ENCODE measurements at places on chromosomes 6 and 20.

- DNase-seq = no peak
Measured at GRCh38 chr6:135149376-135149775, 31.7 kb upstream of the MYB start.

- DNase-seq = no peak
Measured at GRCh38 chr6:61606500-61606899, 679.5 kb downstream of the KHDRBS2 start.

- no peak for DNase-seq
Measured at GRCh38 chr6:170245475-170245992, 45.3 kb downstream of the DLL1 start.

GRCh38 chr20:17568972-17569521, 828 bp upstream of the DSTN start:
- peak; percentile 23 for DNase-seq

- no peak for DNase-seq
Measured at GRCh38 chr20:35578469-35578868, 36.6 kb downstream of the ERGIC3 start.

DNA sequence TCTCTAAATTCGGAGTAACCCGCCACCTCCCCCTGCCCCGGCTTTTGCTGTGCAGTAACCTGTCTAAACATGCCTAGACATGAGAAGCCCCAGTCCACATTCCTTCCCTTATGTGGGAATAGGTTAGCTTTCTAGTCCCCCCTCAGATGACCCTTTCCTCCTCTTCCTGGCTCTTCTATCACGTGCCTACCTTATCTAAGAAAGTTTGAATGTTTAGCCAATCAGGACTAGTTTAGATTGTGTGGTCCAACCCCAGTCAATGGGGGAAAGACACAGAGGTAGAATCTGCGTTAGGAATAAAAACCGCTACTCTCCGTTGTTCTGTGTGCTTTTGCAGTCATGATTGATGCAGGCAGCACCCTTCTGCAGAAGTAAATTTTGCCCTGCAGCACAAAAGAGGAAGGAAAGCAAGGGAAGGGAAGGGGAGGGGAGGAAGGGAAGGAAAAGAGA, 69.0 kb upstream of the CD93 start:
- no peak for DNase-seq

DNA sequence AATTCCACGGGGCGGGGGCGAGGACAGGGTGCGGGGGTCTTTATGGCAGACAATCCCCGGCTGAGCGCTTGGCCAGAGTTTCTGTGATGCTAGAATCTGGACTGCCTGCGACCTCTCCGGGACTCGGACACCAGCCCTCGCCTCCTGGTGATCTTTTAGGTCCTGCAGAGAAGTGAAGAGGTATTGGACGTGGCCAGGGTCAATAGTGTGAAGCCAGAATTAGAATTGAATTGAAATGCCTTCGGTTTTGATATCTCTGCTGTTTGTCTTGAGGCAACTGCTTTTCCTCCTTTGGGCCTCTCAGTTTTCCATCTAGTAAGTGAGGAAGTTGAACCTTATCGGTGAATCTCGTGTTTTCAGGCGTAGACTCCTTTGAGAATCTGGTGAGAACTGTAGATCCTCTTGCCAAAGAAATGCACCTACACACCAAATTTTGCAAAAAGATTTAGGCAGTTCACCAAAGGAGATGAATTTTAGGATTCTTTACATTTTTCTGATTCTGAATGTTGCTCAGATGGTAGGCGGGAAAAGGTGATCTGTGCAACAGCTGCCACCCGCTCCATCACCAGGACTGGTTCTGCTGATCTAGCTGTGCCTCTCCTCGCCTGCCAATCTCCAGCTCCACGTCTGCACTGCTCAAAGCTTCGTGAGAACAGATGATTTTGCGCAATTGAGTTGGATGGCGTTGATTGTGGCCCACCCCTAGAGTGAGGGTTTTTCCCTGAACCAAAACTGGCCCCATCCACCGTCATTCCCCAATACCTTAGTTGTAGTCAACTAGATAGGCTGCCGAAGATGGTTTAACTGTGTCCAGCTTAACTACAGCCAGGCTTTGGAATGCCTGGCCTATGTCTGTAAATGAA, 837 bp upstream of the OSER1 start:
- no peak for DNase-seq

DNA sequence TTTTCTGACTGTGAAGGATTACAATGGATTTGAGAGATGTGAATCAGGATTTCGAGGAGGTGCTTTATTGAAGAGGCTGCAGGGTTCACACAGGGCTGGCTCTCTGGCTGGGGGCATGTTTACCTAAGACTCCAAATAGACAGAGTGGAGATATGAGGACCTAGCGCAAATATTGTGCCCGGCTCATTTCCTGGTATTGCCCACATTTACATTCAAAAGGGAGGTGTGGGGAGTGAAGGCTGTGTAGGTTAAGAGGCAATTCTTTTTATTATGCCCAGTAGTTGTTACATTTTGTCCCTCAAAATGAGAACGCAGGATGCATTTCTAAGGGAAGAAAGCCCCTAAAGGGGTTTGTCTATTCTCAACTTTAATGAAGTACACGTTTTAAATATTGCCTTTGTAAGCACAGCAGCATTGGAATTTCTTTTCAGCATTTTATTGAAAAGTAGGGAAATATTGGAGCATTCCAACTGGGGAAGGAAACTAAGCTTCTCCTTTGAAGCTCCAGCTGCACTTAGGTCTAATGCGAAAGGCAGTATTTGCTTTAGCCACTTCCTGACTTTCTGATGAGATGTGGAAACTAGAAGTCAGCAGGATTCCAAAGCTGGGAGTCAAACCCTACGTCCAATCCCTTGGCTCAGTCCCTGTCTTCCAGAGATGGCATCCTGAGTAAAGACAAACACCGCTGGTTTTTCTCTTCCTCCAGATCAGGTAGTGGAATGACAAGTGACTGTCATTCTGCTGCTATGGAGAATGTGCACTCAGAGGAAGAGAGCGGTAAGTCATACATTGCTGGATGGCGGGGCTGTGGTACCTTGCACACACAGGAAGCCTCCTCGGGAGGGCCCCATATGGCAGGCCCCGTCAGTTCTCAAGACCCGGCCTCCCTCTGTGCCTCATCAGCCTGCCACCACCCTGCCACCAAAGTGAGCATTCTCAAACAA, 70.7 kb downstream of the MYB start:
- DNase-seq = no peak

- DNase-seq = peak; percentile 18
Measured at GRCh38 chr6:127950566-127951145, 49.8 kb upstream of the THEMIS start.

GRCh38 chr20:37896932-37897548, 5.9 kb upstream of the VSTM2L start:
- DNase-seq = no peak

DNA sequence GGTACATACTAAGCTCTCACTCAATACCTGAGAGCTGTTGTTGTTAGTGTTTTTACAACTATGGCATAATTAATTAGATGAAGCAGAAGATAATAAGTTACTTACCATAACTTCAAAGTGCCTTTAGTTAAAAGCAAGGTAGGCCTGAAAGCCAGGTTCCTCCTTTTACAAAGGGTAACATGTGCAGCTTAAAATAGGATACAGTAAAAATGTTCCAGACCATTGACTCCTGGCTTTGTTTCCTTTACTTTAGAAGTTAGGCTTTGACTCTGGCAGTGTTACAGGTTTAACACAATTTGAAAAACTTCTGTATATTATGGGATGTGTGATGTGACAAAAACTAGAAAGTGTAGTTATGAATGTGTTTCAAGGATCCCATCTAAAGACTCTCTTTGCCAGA, 522.5 kb downstream of the EPM2A start:
- no peak for DNase-seq

GRCh38 chr20:48080583-48080982, 295.3 kb upstream of the SULF2 start:
- no peak for DNase-seq

DNA sequence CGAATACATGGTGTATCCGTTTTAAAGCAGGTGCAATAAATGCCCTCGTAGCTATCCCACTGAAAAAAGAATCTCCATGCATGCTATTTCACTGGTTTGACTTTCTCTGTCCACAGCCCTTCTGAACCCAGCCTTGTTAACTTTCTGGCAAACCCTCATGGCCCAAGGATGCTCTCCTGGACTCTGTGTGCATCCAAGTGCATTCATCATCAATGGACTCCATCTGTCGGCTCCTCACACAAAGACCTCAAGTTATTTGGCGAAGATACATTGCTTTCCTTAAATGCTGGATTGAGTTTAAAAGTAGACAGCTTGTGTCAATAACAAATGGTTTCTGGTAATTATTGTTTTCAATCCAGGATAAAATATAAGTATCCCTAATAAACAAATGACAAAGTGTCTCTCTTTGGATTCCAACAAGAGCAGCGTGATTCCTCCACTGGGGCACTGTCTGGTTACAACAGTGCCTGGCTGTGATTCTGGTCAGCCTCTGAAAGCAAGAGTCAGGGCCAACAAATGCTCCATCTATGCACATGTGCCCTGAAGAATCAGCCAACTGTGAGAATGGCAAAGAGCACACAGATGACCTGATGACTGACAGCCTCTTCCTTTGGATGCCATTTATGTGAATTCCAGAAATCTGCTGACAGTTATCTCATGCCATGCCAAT, 55.7 kb downstream of the FYN start:
- DNase-seq = no peak

DNA sequence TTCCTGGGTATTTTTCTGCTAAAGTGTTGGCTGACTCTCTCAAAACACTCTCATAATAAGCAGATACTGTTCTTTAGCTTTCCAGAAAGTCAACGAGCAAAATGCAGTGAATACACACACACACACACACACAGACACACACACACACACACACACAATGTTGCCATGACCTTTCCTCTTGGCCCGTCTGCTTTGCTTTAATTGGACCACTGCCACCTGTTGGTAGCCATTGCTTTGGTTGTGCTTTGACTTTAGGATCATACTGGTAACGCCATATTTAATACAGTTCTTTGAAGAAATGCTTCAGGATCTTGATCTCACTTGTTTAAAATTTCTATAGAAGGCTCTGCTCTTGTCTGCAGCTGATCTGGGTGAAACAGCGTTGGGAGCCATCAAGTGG, 4.4 kb downstream of the FIG4 start:
- peak; percentile 23 for DNase-seq

DNA sequence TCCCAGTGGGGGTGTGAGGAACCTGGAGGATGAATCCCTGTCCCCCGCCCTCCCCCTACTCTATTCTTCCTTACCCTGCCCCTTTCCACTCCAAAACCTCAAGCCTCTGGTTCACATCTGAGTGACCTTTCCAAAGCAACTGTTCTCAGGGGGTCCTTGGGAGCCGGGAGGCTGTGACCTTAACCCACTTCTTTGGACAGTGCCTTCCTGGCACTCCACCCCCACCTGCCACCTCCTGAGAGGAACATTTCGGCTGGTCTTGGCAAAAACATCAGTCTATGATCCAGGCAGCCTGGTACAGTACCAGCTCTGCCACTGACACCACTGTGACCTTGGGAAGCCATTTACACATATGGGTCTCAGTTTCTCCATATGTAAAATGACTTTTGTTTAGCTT, 121.7 kb downstream of the MRPL14 start:
- no peak for DNase-seq

DNA sequence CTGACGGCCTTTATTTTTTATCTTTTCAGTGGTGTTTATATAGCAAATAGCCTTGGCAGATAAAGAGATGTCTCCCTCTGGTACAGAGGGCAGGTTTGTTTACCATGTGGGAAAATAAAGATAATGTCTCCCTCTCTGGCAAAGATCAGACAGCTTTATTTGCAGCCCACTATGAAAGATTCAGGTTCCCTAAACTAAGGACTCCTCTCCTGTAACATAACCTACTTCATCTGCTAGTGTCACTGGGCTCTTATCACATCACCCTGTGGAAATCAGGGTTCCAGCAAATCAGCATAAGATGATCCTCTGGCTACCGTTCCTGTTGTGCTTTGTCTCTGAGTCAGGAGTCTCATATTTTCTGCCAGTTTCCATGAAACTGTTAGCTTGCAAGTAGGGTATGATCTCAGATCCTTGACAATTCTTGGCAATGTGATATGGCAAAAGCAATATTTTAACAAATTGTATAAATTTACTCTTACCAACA, 3.1 kb downstream of the FBXL4 start:
- DNase-seq = no peak

GRCh38 chr6:96235927-96236326, 220.2 kb downstream of the FUT9 start:
- no peak for DNase-seq

GRCh38 chr6:35907750-35908149, 13.1 kb downstream of the SRPK1 start:
- no peak for DNase-seq

DNA sequence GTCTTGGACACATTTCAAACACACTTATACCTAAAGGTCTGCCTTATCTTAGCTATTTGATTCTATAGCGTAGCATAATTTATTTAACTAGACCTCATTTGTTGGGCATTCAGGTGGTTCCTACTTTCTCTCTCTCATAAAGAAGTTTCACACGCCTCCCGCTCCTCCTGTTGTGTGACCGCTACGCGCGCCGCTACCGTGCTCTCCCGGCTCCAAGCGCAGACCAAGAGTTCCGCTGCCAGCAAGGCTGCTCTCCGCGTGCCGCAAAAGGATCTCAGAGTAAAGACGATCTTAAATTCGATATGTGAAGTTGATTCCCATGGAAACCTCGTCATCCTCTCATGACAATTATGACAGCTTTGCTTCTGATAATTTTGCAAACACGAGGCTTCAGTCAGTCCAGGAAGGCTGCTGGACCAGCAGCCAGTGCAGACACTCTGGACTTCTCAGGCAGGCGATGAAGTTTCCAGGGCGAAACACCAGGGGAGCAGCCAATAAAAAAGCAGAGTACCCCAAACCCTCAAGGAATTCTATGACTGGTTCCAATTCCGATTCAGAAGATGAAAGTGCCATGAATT, 20.4 kb downstream of the PRSS16 start:
- no peak for DNase-seq

DNA sequence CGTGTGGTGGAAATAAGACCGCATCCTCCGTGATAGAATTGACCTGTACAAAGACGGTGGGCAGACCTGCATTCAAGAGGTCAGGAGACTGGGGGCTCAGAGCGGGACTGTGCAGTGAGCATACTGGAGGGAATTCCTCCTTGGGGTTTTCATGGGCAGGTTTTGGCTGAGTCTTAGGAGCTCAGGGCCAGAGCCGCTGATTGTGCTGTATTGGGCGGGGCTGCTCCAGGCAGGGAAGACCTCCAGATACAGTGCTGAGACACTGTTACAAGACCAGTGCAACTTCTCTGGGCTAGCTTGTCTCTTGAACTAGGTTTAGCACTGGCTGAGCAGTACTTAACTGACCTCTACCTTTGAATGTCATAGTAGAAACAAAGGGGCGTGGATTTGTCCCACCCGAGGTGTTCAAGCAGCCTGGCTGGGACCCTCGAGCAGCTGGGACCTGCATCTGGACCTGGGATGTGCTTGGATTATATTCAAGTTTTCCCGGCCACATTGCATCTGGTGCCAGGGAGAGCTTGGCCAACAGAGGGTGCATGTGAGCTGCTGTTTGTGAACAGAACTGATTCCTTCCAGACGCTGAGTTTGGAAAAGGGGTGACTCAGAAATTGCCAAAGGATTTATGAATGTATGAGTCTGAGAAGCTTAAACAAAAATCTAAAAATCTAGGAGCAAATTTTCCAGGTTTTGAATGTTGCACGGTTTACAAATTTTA, 33.4 kb upstream of the SLC22A1 start:
- DNase-seq = no peak

- no peak for DNase-seq
Measured at GRCh38 chr20:48457193-48458002, 370.4 kb downstream of the PREX1 start.

GRCh38 chr6:2021713-2022125, 223.7 kb downstream of the GMDS start:
- no peak for DNase-seq

Measured in CD8-positive, alpha-beta T cell (primary cell).